ENCODE measurements at places on chromosomes 6 and 20.

GRCh38 chr6:105994591-105995390 is 91.3 kb upstream of the PRDM1 start:
- peak; percentile 79 for DNase-seq

- peak; percentile 42 for DNase-seq
These were observed 58.1 kb downstream of the UBE2V1 start for GRCh38 chr20:50054626-50055511.

- DNase-seq = peak; percentile 27
These were observed 1.1 kb downstream of the DPM1 start for GRCh38 chr20:50957276-50957675.

DNA sequence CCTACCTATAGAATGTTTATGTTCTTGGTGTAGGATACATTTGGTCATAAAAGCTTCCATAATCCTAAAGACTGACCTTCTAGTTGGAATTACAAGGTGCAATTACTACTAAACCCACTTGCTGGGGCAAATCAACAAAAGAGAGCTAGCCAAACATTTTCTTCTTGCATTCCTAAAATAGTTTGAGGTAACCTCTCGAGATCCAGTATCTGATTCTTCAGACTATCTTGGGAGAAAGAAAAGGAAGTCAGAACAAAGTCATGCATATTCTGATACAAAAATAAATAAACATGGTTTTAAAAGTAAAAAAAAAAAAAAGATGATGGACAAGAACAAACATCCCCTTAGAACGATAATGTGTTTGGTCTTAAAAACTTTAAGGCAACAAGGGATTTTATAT is 294.2 kb upstream of the RSPO3 start:
- no peak for DNase-seq

- no peak for DNase-seq
These were observed 152.2 kb downstream of the TRIM27 start for GRCh38 chr6:28771401-28772267.

DNA sequence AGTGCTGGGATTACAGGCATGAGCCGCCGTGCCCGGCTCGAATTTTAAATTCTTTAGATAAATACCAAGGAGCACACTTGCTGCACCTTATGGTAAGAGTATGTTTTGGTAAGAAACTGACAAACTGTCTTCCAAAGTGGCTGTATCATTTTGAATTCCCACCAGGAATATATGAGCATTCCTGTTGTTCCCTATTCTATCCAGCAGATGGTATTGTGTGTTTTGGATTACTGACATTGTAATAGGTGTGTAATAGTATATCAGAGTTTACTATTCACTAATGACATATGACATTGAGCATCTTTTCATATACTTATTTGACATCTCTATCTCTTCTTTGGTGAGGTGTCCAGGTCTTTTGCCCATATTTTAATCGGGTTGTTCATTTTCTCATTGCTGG is 40.5 kb downstream of the TGM6 start:
- peak; percentile 14 for DNase-seq

GRCh38 chr6:112502351-112503090 is 155.4 kb downstream of the RFPL4B start:
- DNase-seq = peak; percentile 26

- DNase-seq = no peak
These were observed 162.1 kb upstream of the ZNF337 start for GRCh38 chr20:25858495-25859425.

- DNase-seq = peak; percentile 18
These were observed 1285.8 kb upstream of the CITED2 start for GRCh38 chr6:140660295-140660694.

DNA sequence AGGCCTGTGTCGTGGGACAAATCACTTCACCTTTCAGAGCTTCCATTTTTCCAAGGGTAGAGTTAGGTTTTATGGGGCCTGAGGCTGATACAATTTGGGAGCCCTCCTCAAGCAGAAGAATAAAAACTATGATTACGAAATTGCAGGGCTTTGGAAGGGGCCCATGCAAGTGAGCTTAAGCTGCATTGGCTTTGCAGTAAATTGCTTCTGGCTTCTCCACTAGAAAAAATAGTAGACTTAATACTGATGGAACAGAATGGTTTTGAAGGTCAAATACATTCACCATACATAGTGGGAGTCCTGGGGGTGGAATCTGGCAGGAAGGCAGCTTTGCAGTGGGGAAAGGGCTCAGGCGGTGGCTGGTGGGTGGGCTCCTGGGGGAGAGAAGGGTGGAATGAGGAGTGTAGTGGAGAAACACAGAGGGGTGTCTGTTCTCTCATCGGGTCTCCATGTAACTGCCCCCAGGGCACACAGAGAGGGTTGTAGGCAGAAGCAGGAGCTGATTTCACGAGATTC is 55.9 kb upstream of the RNF24 start:
- DNase-seq = no peak

GRCh38 chr6:169827290-169827717 is 75.9 kb downstream of the ERMARD start:
- no peak for DNase-seq

GRCh38 chr6:163354761-163355425 is 59.6 kb upstream of the QKI start:
- peak; percentile 50 for DNase-seq

DNA sequence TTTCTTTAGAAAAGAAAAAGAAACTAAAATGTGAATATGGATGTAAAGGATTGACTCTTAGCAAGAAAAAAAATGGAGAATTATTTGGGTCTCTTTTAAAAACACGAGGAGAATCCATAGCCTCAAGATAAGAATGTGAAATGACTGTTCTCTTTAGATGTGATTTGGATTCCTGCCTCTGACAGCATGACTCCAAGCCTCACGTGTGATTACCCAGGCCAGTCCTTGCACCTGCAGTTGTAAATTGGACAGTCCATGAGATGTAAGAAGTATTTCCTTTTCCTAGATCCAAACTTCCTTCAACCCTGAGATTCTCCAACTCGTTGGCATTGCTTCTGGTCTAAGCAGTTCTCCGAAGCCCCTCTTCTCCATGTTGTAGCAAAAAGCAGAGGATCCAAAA is 31.9 kb downstream of the SLC2A12 start:
- no peak for DNase-seq

DNA sequence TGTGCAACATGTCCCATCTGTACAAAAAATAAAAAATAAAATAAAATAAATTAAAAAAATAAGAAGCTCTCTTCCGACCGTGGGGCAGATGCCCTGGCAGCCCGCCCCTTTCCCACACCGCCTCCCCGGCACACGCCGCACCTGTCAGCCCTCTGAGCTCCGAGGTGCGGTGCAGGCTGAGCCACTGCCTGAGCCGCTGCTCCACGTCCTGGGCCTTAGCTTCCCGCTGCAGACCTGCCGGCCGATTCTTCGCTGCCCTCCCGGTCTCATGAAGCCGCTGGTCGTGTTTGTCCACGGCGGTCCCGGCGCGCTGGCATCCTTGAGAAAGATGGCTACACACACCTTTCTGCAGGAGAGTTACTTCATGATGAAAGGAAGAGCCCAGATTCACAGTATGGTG is 10.7 kb upstream of the CLPSL2 start:
- DNase-seq = no peak

DNA sequence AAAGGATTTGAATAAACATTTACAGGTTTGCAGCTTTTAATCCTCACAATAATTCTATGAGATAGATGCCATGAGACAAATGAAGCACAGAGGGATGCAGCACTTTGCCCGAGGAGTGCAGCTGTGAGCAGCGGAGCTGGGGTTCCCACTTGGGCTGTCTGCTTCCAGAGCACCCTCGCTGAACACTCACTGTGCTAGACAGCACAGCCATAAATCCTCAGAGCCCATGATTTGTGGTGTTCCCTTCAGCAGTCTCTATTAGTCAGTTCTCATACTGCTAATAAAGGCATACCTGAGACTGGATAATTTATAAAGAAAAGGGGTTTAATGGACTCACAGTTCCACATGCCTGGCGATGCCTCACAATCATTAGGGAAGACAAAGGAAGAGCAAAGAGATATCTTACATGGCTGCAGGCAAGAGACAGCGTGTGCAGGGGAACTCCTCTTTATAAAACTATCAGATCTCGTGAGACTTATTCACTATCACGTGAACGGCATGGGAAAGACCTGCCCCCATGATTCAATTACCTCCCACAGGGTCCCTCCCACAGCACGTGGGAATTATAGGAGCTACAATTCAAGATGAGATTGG is 25.3 kb upstream of the CTAGE9 start:
- no peak for DNase-seq

DNA sequence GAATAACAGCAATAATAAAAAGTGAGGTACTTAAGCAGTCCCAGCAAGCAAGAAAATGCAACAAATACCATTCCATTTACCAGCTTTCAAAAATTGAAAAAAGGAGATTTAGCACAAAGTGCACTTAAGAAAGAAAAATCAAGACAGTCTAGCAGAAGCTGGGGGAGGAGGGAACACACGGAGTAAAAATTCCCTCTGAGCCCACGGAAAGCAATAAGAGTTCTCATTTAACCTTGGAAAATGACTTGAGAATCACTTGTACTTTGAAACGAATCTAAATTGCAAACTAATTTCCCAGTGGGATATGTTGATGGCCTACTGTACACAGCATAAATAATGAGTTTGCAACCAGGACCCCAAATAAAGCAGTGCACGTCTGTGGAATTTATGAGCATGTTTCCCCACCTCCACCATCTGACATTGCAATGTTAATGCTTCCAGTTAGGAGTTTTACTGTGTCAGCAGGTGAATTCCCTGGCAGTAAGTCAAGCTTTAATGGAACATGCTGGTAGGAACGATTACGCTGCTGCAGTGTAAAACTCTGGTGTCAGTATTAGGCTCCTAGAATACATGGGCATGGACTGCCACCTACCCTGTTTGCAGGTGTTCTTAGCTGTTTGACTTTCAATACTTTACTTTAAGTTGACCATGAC is 386.8 kb downstream of the HDGFL1 start:
- DNase-seq = no peak

GRCh38 chr20:8306937-8307336 is 174.9 kb downstream of the PLCB1 start:
- DNase-seq = no peak

- no peak for DNase-seq
These were observed 6.5 kb upstream of the TUBB2B start for GRCh38 chr6:3233904-3234303.

DNA sequence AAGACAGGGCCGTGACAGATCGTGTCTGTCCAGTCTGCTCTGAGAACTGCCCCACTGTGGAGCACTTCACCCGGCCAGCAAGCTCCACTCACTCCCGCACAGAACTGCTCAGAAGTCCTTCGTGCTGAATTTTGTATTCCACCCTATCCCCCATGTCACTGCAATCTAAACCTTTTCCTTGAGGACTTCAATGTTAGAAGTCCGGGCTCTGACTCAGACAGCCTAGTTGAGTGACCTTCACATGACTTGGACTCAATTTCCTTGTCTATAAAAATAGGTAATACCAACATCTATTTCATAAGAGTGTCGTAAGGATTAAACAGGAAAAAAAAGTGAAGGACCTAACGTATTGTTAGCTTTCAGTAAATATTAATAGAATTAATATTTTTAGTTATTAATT is 161.6 kb downstream of the QRSL1 start:
- no peak for DNase-seq

DNA sequence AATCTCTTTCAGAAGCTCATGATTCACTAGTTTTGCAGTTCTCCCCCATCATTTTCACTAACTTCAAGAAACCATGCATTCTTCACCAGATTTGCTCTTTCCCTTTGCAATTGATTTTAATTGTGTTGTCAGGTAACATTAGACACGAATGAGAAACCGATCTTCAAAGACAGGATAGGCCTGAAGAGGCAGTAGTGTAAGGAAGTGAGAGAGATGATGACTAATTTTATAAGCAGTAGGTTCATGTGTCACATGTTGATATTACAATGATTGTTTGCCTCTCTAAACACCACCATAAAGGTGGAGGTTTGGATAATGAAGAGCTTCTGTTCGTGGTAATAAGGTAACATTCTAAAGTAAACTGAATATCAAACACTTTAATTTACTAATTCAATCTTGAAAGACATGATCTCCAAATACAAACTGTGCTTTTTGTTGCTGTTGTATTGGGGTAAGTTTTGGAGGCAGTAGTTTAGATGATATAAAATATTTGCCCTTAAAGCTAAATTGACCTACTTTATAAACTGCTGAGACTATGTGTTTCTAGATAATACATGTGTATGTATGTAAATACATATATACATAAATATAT is 207.2 kb downstream of the PHACTR1 start:
- no peak for DNase-seq

GRCh38 chr6:44480097-44480541 is 92.6 kb downstream of the CDC5L start:
- no peak for DNase-seq

DNA sequence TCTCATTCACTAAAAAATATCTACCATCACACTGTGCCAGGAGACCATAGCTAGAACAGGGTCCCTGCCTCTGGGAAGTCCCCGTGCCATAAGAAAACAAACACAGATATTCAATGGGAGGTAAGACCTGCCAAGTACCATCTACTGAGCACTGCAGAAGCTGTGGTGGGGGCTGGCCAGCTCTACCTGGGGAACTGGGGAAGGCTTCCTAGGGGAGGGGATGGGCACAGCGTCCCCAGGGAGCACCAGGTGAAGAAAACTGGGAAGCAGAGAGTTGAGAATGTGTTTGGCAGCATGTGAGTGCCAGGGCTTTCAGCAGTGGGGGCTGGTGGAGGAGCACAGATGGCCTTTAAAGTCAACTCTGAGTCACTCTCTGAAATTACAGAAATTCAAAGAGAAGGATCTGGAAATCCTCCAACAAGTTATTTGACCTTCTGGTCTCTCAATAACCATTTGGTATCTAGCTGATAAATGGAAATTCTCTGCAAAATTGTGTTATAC is 85.2 kb downstream of the SHLD1 start:
- peak; percentile 77 for DNase-seq

DNA sequence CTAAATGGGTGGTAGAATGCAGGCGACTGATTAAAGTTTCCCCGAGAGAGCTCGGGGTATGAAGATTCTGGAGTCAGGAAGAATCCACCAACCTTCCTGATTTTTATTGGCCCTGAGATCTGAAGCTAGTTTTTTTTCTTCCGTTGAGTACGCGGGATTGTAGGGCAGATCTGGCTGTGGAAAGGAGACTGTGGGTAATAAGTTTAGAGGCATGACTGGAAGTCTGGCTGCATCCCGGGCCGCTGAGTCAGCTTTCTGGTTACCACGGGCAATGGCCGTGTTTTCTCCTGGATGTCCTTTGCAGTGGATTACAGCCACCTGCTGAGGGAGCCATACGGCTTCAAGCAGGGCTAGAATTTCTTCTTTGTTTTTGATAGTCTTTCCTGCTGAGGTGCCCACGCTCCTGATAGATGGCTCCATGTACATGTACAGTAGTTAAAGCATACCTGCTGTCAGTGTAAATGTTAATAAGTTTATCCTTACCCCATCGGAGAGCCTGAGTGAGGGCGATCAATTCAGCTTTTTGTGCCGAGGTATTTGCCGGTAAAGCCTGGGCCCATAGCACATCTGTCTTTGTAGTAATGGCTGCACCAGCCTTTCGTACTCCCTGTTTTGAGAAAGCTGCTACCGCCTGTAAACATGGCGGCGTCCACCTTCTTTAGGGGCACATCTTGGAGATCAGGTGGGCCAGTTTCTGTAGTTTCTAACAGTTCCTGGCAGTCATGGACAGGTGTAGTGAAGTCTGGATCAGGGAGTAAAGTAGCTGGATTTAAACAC is 154.0 kb downstream of the TRIM27 start:
- peak; percentile 69 for DNase-seq

DNA sequence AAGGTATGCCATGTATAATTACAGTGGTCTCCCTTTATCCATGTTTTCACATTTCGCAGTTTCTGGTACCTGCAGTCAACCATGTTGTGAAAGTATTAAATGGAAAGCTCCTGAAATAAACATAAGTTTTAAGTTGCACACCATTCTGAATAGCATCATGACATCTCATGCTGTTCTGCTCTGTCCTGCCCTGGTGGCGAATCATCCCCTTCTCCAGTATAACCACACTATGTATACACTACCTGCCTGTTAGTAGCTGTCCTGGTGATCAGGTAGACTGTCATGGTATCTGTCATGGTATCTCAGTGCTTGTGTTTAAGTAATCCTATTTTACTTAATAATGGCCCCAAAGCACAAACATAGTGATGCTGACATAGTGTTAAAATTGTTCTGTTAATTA is 97.1 kb downstream of the ZFAND3 start:
- no peak for DNase-seq
